ENCODE measurements at places on chromosomes 12 and 14. TPM values are rescaled to one million over a fixed set of nuclear protein-coding genes. Genes with fewer than 3 reads are reported as not detected.

PYGL gene
- 26.0 TPM for total RNA-seq

KRT73 gene
- total RNA-seq, result not detected

RAD52 gene
- total RNA-seq, result 47.4 TPM

BDKRB1 gene
- total RNA-seq, result 3.7 TPM

SLC2A14 gene
- not detected for total RNA-seq

RPL10L gene
- total RNA-seq, result not detected

HRK gene
- 0.55 TPM for total RNA-seq

CARMIL3 gene
- total RNA-seq, result 0.21 TPM

KCNJ8 gene
- 6.1 TPM for total RNA-seq

KCNC2 gene
- total RNA-seq, result not detected

DNA sequence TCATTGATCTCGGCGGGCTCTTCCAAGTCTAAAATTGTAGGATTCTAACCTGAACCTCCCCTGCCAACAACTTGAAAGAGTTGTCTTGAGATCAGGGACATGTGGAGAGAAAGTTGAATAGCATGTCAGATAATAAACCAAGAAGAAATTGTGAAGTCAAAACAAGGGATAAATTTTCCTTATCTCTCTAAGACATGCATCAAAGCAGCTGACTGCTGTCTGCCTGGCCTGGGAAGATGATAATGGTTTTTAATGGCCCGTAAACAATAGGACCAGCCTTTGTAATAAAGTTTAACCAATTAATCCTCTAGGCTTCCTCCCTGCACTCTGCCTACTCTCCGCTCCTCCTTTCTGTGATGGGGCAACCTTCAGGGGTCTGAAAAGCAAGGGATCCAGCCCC, 67.9 kb downstream of the DPF3 start:
- DNase-seq, result no peak

GRCh38 chr12:132545164-132545953, 55.4 kb downstream of the FBRSL1 start:
- DNase-seq, result no peak

GRCh38 chr12:93440043-93440835, 1.5 kb downstream of the UBE2N start:
- DNase-seq, result no peak

DNA sequence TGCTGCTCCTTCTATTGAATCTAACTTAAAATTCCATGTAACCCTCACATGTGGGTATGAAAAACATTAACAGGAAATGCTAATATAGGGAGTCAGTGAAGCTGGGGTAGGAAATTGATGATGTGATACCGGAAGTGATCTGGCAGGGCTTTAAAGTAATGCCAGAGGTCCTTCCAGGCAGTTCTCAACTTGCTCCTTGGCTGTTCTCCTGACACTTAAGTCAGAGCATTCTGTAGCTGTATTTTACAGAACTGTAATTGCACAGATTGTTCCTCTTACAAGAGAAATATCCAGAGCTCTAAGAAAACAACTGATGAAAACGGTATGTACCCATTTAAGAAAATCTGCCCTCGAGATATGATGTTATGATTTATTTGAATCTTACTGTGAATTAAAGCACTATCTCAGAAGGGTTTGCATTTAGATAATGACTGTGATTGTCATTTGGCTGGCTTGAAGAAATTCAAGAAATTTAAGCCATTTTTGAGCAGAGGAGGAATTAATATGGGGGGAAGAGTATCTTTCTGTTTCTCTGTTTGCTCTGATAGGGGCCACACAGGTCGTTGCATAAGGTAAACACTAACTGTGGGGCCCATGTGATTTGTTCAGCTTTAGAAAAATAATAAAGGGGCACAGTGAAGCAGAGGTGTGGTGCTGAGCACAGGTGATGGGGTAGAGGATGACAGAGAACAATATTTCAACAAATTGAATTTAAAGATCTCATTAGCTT, 88.4 kb downstream of the BBS10 start:
- no peak for DNase-seq

DNA sequence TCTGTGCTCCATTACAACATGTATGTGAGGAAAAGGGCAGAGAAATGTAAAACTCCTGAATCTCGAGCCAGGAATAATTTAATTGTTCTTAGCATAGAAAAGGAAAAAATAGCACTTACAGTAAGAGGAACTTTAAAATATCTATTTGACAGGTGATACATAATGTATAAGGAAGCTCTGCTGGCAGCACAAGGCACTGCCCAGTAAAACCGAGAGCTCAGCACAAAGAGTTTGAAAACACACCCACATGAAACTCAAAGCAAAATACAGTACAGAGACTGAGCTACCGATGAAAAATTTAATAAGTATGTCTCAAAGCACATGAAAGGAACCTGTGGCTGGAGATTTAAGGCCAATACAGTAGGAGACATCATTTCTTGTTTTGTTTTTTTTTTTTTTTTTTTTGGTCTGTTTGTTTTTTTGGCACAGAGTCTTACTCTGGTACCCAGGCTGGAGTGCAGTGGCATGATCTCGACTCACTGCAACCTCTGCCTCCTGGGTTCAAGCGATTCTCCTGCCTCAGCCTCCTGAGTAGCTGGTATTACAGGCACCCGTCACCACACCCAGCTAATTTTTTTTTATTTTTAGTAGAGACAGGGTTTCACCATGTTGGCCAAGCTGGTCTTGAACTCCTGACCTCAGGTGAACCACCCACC, 19.2 kb downstream of the CLIP1 start:
- no peak for DNase-seq

DNA sequence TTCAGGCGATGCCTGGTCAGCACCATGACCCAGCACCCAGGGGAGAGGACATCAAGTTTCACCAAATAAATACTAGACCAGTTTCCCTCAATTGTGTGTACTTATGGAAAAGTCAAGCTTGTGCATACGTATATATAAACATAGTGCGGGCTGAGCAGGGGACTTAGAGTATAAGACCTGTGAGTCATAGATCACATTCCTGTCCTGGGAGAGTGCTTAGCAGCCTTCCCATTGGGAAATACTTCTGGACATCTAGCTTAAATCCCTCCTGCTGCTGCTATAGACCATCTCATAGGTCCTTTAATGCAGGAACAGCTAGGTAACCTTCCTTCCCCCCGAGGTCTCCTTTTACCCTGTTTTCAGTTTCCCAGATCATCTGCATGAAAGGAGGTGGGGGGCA, 51.9 kb downstream of the PRMT8 start:
- no peak for DNase-seq

GRCh38 chr14:94906577-94906976, 136.7 kb upstream of the GSC start:
- no peak for DNase-seq

GRCh38 chr12:14417715-14418114, 52.2 kb downstream of the ATF7IP start:
- peak; percentile 29 for DNase-seq

DNA sequence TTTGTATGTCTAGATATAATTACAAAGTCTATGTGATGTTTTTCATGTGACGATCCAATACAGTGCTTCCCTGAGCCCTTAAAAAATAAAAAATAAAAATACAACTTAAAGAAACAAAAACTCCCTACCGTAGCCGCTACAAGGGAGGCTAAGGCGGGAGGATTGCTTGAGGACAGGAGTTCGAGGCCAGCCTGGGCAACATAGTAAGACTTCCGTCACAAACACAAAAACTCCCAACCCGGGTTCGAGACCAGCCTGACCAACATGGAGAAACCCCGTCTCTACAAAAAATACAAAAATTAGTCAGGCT, 669 bp upstream of the CDKN3 start:
- DNase-seq, result no peak

DNA sequence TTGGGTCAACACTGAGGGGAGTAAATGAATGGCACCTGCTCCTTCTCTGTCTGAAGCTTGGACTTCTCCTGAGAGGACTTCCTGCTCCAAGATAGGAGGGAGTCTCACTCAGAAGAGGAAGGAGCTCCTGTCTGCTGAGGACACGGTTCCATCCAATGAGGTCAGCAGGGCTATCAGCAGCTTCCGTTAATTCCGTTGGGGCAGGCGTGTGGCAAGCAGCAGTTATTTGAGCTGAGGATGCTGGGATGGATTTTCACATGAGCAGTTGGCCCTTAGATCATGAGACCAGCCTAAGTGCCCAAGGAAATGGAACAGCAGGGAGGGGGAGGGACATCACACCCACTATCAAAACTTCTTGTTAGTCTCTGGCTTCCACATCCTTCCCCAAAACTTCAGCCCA, 159.0 kb upstream of the PZP start:
- DNase-seq, result no peak

- DNase-seq, result no peak
Observed at GRCh38 chr14:24088095-24088494, 6.0 kb upstream of the PCK2 start.

DNA sequence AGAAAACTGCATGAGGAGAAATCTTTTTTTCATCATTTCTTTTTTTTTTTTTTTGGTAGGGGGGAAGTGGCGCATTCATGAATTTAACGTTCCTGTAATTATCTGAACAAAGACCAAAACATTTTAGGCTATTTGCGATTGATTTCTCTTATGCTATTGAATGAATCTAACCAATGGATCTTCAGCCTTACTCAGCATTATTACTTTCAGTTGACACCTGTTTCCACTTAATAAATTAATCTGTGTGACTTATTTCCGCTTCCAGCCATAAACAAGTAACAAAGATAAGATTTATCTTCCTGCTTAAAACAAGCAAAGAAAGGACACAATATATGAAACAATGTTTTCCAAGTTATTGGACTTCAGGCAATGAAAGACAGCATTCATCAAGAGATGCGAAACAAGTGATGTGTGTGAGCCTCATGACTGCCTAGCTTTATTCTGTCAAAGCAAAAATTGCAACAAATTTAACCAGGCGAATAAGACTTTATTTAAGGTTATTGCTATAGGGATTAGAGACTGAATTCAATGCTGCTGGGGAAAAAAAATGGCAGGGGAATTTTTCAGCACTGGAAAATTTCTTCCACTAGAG, 1026.9 kb downstream of the LRFN5 start:
- DNase-seq, result no peak

GRCh38 chr12:128476266-128476665, 209.3 kb downstream of the TMEM132C start:
- DNase-seq, result no peak

DNA sequence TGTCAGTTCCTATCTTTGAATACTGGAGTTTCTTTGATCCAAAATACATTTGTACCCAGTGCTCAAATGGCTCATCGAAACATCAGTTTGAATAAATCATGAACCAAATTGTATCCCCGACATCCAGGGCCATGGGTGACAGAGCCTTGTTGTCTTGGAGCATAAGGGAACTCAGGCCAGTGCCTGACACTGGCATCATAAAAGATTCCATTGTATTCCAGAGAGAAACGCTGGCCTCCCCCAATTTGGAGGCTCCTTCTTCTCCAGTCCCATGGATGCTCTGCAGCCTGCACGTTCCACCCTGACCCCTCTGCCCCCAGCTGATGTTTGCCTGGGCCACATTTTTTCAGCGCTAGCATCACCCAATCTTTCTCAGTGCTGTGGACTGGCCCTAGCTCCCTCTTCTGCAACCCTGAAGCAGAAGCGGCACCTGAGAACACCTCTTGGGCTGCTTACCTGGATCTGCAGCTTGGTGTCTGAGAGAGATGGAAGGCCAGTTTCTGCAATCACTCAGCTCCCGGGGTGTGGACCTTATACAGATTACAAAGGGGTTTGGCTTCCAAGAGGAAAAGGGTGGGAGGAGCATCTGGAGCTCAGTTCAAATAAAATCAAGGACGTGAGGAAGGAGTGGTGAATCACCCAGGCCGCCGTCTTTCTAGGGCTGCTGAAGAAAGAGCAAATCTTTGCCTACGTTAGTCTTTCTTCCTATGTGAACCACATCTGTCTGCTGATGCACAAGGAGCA, at the start of gene RNASE1:
Gene RNASE1, minus strand, starts transcription at position 504 of the 744 bp plus-strand sequence. CDS start 776 bp downstream, outside the sequence.
- DNase-seq, result no peak

- DNase-seq, result peak; percentile 42
Observed at GRCh38 chr12:93714382-93714781, 37.2 kb downstream of the CRADD start.

DNA sequence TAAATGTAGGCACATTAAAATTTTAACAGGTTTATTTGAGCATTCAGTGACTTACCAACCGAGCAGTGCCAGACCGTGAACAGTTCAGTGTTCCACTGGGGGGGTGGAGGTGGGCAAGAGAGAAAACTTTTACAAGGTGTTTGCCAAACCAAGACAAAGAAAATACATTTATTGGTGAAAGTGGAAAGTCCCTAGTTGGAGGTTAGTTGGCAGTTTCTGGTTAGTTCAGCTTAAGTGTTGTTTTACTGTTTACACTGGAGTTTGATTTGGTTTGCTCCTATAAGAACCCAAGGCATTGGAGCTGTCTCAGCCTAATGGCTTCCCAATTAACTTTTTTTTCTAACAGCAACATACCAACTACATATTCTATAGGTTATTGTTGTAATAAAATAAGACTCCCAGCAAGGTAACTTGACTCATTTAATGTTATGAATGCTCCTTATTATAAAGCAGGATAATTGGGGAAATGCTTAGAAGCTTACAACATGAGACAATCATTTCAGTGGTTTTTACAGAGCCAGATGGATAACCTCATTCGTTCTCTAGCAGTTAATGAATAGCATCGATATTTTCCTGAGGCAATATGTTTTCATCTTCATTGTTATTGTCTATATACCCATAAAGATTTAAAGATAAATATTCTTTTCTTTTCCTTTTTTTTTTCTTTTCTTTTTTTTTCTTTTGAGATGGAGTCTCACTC, 115.8 kb downstream of the ETNK1 start:
- DNase-seq, result no peak

GRCh38 chr12:124026755-124027745, 54.0 kb downstream of the ZNF664 start:
- DNase-seq, result no peak

DNA sequence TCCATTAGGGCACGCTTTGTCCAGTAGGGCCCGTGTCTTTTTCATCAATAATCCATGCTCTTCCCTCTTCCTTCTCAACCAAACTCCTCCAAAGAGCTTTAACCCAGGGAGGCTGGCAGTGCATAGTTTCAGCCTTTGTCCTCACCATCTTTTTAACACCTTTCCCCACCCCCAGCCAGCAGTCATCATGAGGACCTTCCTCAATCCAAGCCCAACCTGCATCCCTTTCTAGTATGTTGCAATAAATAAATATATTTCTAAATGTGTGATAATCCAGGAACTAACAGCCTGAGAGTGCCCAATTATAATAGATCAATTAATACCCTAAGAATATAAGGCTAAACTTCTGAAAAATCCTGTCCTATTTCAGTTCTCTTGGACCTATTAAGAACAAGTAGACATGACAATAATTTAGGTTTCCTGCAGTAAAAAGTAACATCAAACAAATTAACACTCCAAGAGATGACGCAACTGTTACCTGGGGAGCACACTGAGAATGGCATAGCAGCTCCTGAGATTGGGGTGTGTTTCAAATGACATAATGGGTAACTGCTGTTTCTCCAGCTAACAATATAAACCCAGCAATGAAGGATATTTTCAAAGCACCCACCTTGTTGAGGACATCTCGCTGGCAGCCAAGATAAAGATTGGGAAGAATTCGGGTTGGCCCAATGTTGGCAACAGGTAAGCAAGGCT, 62.6 kb downstream of the DUSP16 start:
- DNase-seq, result no peak

GRCh38 chr14:81474148-81474492, 59.5 kb downstream of the SEL1L start:
- no peak for DNase-seq

All from uterus (tissue), 4 donors.